ENCODE measurements at places on chromosomes 3 and 15. TPM values are rescaled to one million over a fixed set of nuclear protein-coding genes. Genes with fewer than 3 reads are reported as not detected.

GRCh38 chr15:99475754-99476412, 89.9 kb upstream of the MEF2A start:
- DNase-seq: no peak

DNA sequence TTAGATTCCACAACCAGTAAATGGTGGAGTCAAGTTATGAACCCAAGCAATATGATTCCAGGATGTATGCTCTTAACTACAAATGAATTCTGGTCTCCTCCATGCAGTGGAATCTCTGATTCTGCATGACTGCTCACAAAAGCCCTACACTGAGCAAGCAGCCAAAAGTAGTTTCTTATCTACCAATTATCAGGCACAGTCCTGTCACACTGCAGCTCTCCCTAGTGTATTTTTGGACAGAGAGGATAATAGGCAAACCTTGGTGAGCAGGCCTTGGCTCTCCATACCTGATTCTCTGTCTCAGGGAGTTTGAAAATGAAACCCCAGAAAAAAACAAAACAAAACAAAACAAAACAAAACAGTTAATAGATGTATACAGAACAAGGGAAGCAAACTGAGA, 3.5 kb upstream of the SSR3 start:
- no peak for DNase-seq

- no peak for DNase-seq
Measured at GRCh38 chr3:130433306-130433705, 83.7 kb upstream of the COL6A6 start.

- DNase-seq: no peak
Measured at GRCh38 chr15:27127815-27128570, 157.0 kb downstream of the GABRG3 start.

DNA sequence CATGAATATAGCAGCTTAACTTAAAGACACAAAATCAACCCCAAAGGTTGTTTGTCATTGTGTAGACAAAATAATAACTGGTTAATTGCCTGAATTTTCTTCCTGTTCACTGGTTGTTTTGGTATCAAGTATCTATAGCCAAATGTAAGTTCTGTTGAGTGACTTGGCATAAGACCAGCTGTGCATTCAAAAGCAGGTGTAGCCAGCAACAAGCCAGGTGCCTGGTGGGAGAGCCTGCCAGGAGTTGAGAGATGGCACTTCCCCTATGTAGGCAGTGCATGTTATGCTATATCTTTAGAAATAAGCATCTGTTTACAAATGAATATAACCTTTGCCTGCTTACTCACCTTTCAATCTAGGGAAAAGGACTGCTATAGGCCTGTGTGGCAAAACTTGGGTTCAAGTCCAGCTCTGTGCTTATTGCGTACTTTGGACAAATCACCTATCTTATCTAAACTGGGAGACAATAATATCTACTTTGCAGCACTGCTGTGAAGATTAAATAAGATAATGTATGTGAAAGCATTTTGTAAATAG, 84.9 kb upstream of the TBL1XR1 start:
- no peak for DNase-seq

DNA sequence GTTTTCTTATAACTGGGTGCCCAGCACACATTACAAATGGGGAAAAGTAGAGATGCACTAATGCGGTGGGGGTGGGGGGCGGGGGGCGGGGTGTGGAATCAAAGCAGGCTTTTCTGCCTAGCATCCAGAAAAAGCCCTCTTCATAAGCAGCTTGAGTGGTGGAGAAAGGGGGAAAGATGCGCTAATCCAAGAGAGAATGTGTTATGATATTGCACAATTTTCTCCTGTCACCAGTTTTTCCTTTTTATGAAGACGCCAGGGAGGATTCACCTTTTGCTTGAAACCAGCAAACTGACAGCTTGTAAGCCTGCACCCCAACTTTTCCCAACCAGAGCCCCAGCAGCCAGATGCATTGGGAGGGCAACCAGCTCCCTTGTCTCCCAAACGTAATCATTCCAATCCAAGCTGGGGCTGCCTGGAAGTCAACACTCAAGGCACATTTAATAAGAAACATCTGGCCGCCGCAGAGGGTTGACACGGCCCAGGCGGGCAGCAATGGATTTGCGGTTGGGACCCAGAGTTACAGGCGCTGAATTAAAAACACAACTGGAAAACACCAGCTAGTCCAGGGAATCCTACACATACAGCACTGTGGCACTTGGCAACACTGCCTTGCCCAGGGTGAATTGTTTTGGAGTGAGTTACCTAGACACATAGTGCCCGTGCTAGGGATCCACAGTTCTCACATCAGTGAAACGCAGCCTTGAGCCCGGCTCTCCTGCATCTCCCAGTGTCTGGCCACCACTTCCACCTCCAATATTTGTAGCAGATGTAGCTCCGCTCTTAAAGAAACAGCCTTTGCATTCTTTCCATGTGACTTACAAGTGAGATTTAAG, 218.5 kb upstream of the PRICKLE2 start:
- DNase-seq: no peak

DNA sequence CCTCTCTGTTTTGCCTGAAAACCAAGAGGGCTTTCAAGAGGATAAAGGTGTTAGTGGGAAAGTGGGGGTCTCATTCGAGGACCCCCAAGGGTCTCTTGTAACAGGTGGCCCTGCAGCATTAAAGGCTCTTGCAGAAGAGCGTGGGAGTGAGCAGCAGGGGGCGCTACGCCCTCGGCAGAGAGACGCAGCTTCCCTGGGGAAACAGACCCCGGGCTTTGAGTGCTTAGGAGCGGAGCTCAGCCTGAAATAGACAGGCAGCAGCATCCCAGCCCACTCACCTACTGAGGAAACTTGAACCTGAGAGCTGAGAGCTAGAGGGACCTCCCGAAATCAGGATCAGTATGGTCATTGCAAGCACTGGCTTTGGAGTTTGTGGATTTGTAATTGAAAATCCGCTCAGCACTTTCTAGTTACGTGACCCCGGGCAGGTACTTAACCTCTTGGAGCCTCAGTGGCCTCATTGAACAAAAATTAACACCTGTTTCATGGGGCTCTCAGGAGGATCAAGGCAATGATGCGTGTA, 25.7 kb downstream of the RPLP1 start:
- peak; percentile 54 for DNase-seq

DNA sequence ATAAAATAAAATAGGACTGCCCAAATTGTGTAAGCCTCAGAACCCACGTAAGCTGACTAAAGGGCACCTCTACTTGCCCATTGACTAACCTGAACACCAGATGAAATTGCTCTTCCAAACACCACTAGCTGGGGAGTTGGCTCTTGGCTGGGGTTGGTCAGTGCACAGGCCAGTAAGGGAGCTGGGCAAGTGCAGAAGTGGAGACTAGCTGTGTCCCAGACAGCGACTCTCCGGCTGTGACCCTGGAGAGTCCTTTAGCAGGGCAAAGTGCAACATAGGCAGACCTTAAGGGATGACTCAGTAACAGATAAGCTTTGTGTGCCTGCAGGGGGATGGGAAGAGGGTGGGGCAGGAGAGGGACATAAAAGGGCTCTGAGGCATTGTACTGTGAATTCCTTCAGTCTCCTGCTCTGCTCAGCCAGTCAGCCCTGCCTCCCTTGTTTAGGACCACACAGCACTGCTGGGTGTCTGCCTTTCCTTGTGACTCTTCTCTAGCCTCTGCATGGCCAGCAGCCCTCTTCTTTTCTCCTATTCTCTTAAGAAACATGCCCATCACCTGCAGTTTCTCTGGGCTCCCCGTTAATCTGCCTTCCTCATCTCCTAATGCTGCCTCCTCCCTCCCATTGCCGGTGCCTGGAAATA, 13.2 kb downstream of the NR1I2 start:
- DNase-seq: peak; percentile 15

- DNase-seq: no peak
Measured at GRCh38 chr3:112407888-112408702, 75.1 kb downstream of the CD200 start.

DNA sequence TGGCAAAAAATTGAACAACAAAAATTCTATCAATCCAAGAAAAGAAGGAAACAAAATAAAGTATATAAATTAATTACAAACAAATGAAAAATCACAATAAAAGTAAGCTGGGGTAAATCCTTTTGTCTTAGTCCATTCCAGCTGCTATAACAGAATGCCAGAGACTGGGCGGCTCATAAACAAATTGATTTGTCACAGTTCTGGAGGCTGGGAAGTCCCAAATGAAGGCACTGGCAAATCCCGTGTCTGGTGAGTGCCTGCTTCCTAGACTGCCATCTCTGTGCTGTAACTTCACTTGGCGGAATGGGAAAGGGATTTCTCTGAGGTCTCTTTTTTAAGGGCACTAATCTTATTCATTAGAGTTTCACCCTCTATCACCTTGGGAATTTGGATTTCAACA, 53.6 kb upstream of the RPL35A start:
- DNase-seq: no peak

DNA sequence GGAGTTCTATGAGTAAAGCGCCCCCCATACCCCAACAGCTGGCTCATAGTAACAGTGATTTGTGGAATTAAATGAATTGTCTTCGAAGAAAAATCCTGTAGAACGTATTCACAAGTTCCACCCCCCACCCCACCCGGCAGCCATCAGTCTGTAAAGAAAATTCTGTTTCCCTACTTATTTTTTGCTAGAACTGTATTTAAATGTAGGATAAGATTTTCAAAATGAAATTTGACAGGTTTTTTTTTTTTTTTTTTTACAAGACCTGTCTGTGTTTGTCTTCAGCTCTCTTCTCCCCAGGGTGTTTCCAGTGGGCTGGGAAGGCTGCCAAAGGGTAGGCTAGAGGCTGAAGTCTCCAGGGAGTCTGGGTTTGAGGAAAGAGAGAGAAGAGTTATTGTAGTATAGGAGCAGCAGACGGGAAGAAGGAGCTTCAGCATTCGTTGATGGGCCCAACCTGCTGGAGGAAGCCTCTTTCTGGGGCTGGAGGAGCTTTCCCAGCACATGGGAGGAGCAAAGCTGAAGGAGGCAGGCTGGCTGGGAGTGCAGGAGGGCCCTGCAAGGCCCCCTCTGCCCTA, 130.6 kb upstream of the SEMA6D start:
- peak; percentile 92 for DNase-seq

DNA sequence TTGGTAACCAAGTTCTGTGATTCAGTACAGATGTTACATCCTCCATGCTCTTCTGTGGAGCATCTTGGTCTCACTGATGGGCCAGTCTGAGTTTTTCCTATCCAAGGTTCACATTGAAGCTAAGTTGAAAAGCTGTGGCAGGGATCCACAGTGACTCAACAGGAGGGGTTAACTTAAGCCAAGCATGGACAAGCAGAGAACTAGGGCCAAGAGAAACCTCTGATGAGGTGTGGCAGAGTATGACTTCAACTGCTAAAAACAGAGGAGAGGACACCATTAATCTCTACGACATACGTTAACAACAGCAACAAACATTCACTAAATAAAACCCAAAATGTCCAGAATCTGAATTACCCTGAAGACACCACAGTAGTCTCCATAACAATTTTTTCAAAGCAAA, 268.1 kb upstream of the UBE2E2 start:
- DNase-seq: no peak

- DNase-seq: no peak
Measured at GRCh38 chr15:69587723-69588426, 135.3 kb downstream of the RPLP1 start.

DNA sequence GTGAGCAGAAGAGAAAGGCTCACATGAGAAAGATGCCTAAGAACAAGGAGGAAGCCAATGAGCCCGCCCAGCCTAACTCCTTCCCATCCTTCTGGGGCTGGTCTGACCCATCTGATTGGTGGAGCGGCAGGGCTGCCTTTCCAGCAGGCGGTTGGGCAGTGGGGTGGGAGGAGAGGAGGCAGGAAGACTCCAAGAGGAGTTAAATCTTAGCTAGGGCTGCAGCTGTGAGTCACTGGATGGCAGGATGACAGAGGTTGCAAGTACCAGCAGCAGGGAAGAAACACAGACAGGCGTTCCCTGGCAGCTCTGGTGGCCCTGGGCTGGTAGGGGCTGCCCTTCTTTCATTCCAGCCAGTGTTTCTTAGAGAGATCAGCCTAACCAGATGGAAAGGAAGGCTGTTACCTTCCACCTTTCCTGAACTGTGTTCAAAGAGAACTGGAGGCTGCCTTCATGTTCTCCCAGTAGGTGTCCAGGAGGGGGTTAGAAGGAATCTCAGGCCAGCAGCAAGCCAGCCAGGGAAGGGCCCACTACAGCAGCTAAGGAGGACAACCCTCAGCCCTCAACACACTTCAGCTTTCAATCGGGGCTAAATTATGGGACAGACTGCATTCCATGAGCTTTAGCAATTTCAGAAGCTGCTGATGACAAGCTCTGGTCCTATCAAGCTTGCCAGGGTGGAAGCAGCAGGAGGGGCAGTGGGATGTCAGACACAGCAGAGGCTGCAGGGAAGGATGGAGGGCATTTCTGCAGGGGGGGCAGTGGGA, 50.3 kb downstream of the CHSY1 start:
- peak; percentile 51 for DNase-seq

- no peak for DNase-seq
Measured at GRCh38 chr3:127299276-127299675, 11.4 kb upstream of the PRR20G start.

DNA sequence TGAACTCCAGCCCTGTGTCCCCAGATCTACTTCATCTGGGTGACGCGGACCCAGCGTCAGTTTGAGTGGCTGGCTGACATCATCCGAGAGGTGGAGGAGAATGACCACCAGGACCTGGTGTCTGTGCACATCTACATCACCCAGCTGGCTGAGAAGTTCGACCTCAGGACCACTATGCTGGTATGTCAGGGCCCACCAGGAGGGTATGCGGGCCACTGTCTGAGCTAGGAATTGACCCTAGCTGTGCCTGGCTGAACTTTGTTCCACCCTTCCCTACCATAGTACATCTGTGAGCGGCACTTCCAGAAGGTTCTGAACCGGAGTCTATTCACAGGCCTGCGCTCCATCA, 24.3 kb downstream of the SHF start:
- no peak for DNase-seq

DNA sequence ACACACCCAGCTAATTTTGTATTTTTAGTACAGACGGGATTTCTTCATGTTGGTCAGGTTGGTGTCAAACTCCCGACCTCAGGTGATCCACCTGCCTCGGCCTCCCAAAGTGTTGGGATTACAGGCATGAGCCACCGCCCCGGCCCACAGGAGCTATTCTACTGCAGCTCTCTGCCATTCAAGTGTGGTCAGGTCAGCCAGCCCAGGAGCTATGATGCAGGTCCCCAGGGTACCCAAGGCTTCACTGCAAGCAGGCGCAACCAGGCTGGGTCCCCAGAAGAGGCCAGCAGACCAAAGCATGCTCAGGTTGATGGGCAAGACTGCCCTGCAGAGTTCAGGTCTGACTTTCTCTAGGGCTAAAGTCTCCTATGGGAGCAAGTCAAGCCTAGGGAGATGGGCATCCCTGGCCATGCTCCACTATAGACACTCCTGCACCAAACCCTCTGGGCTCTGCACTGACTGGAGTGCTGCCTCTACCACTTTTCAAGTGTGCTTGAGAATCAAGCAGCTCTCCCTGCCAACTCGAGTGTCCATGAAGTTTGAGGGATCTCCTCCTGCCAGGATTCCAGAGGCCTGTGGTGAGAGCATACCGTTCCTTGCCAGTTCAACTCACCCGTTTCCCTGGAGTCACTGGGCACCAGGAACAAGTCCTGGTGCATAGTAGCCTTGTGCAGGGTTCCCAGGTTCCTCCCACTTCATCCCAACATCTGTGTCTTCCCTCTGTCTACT, 30.9 kb downstream of the MYO9A start:
- DNase-seq: no peak

GRCh38 chr3:102265720-102266119, 169.1 kb upstream of the ZPLD1 start:
- no peak for DNase-seq

SIDT1 gene
- 0.13 TPM for total RNA-seq

FBXW12 gene
- total RNA-seq: not detected

CPN2 gene
- total RNA-seq: not detected

ATP13A5 gene
- total RNA-seq: not detected

APOD gene
- 90.8 TPM for total RNA-seq

WDR48 gene
- total RNA-seq: 31.0 TPM

Measured in SK-MEL-5 (cell line).